NCI-H2171 treated with DMSO at 0.1 percent for 48 hours (cell line): ENCODE measurements at places on chromosomes 3 and 15.

DNA sequence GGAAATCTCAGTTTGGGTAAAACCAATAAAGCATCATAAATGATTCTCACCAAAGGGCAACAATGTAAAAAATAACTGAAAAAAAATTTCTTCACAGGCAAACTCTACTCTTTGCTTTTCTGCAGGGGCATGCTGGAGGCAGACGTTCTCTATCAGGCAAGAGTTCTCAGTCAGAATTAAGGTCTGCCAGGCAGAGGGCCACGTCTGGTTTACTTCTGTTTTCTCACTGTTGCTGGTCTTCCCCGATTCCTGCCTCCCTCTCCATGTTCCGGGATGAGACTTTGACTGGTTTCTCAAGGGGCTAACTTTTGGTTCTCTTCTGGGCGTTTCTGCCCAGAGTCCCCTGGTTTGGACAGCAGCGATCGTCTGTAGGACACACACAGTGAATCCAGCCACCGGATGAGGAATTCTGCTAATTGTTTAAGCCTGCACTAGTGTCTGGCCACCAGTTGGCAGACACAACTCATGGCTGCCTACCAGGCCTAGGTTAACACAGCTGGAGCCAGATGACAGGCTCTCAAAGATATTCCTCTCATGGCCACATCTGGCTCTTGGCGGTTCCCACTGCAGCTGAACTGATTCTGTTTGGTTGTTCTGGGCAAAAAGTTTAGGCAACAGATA is 273.1 kb downstream of the FOXP1 start:
- no peak for DNase-seq

DNA sequence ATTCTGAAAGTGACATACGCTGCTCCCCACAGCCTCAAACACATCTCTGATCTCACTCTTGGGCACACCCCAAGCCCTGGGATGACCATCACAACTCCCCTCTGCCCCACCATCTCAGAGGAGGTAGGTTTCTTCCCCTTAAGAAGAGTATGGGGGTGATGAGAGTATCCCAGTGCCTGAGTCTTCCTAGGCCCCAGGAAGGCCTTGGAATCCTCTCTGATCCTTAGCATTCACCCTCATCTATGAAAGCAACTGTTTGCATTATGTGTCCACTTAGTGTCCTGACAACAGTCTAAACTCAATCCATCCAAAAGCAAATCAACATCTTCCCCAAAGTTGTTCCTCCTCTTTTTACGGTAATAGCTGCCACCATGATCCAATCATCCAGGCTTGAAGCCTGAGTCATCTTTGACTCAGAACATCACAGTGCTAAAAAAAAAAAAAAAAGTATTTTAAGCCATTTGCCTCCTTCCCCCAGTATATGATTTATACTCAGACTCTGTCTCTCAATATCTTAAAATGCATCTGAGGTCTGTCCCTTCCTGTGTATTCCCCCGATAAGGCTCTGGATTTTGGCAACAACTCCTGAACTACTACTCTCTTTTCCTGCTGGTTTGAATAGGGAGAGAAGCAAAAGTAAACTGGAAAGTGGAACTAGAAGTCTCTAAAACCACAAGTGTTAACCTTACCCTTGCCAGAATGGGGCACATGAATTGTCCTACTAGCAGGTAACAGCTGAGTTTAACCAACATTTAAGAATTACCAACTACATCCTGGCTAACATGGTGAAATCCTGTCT is 22.5 kb downstream of the POPDC2 start:
- no peak for DNase-seq

GRCh38 chr15:70906842-70907241 is 14.2 kb downstream of the LRRC49 start:
- DNase-seq: no peak

GRCh38 chr3:28286595-28286994 is 45.2 kb downstream of the CMC1 start:
- DNase-seq: peak; percentile 22

GRCh38 chr15:41004490-41004889 is 51.2 kb downstream of the CHAC1 start:
- peak; percentile 4 for DNase-seq

DNA sequence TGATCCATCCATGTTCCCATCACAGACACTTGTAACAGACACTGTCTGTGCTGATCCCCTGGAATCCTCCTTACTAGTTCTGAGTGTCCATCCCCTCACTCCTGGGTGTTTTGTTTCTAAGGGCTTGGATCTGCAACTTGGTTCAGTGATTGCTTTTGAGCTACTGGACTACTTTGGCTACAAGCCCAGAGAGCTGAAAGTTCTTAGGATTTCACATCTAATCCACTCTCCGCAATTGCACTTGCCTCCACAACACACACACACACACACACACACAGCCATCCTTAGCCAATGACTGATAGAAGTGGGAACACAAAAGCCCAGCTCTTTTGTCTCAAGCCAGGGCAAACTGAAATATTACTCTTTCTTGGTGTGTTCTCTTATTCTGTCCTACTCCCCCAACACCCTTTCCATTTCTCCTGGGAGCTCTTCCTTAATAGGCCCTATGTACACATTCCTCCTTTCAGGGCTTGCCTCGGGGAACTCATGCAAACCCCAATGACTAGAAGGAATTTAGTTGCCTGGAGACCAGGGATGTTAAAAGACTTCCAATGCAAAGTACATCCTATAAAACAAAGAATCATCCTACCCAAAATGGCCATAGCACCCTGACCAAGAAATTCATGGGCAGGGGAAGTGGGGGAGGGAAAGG is 206.1 kb upstream of the UBE2E2 start:
- DNase-seq: no peak

- no peak for DNase-seq
Observed at GRCh38 chr15:30889196-30889595, 14.5 kb upstream of the FAN1 start.

DNA sequence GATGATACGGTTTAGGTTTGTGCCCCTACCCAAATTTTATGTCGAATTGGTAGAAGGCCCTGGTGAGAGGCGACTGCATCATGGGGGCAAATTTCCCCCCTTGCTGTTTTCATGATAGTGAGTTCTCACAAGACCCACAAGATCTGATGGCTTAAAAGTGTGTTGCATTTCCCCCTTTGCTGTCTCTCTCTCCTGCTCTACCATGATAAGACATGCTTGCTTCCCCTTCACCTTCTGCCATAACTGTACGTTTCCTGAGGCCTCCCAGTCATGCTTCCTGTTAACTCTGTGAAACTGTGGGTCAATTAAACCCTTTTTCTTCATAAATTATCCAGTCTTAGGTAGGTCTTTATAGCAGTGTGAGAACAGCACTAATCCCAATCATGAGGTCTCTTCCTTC is 381.2 kb downstream of the RSL24D1 start:
- no peak for DNase-seq

GRCh38 chr15:56948000-56948763 is 29.7 kb downstream of the TCF12 start:
- DNase-seq: no peak

- DNase-seq: peak; percentile 87
Observed at GRCh38 chr3:29176501-29176900, 104.4 kb upstream of the RBMS3 start.

DNA sequence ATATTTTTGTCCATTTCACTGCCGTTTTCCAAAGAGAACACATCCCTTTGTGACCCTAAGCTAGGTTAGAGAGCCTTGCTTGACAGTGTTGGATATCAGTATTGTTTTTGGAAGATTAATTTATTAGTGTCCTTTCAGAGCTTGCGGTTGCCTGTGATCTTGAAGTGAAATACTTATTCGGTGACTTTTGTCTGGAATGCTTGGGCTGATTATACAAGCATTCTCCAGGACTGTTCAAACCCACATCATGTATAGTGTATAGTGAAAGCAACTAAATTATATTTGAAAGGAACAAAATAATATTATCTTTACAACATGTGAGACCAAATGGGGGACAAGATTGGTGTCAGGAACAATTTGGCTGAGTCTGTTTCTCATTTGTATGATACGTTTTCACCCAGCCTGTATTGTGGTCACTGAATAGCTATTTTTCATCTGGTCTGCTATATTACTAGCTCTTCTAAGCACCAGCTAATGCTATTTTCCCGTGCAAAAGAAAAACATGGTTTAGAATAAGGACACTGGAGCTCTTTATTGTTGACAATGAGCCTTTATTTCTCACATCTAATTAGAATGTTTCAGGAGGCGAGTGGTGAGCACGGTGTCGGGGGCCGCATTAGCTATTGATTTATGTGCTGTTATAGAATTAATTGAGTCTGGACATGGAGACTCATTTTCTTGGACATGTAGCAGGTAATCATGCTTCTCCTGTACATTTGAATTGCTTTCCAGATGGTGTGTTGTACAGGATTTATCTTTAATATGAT is 158.1 kb downstream of the APBA2 start:
- DNase-seq: no peak

DNA sequence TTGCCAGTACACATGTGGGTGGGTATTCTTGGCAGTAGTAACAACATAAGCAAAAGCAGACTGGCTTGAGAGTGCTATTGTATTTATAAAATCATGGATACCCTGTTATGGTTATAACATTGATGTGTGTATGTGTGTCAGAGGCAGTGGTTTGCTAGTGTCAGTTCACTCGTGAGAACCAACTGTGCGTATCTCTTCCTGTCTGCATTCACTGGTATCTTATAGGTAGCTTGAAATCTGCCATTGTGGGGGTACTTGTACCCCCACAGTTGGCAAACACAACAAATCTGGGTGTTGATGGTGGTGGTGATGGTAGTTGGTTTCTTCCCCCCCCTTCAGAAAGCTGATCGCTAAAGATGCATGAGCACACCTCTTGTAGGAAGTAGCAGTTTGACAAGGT is 355.8 kb upstream of the SATB1 start:
- no peak for DNase-seq

DNA sequence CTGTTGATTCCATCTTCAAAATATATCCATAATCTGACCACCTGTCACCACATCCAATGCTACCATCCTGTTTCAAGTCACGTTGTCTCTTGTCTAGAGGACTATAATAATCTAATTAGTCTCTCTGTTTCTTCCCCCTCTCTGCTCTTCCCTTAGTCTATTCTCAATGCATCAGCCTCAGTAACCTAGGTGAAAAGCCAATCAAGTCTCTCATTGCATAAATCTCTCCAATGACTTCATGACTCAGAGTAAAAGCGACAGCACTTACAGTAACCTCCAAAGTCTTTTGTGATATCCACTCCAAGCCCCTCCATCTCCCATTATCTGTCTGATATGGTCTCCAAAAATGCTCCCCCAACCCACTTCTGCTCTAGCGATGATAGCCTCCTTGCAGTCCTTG is 7.2 kb downstream of the UBA3 start:
- DNase-seq: no peak

DNA sequence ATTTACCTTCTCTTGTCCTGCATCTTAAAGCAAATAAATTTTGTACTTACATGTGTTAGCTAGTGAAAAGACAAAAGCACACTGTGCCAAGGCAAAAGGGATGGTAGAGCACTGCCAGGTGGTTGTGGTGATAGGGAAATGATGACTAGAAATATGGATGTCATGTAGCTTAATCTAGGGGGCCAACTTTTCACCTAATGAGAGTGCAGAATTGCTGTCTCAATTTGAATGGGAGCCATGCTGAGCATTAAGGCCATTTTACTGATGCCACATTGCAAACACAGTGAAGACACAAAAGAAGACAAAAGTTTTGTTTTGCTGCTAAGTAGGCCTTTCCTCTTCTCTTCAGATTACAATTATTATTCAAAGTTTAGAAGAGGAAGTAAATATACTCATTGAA is 274.7 kb downstream of the PDCD6IP start:
- no peak for DNase-seq

GRCh38 chr3:102736288-102736974 is 301.6 kb downstream of the ZPLD1 start:
- no peak for DNase-seq

DNA sequence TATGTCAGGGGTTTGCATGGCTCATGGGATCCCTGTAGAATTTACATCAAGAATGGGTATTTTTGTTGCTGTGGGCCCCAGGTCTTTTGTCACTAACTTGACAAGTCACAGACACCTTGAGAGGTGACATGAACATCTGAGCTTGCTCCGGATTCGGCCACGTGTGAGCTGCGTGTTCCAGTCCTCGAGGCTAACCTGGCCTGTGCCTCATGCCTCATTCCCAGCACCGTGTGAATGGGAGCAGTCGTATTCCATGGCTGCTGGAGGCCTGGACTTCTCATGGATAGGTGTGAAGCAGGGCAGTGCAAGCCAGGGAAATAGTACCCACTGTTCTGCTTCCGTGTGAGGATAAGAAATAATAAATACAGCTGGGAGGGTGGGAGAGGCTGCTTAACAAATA is 423.5 kb downstream of the OCA2 start:
- no peak for DNase-seq

DNA sequence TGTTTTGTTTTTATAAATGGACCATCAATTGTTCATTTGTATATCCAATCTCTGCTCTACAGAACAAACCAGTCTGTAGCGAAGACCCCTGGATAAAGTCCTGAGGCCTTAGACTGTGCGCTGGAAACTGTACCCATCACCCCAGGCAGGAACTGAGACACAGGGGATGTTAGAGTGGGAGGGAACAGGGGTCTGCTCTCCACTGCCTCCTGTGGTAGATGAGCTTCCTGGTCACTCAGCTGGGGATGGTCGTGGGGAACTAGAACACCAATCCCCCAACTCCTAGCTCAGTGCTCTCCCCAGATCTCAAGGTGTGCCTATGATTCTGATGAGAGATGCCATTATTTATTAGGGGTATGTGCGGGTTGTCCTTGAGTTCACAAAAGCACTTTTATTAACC is 340.2 kb upstream of the IGF1R start:
- no peak for DNase-seq

GRCh38 chr3:139427283-139428060 is 38.0 kb upstream of the COPB2 start:
- peak; percentile 94 for DNase-seq

- DNase-seq: no peak
Observed at GRCh38 chr3:154152741-154153140, 31.6 kb downstream of the ARHGEF26 start.

GRCh38 chr3:27281671-27282150 is 87.5 kb downstream of the NEK10 start:
- DNase-seq: no peak
